Non-pigmented ciliary epithelial cell (primary cell): ENCODE measurements at places on chromosomes 2 and 18.

DNA sequence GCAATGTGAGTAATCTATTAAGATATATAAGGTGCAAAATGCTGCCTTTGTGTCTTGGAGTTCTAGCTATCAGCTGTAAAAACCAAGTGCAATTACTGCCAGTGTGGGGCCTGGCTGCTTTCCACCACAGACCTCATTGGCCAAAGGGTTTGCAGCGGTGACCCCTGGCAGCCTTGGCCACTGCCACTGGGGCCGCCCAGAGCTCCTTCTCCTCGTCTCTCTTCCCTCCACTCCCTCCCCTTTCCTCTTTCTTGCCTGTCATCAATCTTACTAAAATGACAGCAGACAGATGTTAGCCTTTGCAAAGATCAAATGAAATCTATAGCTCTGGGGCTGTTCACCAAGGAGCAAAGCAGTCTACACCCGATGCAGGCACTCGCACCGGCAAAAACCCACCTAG, 986.3 kb downstream of the BCL11A start:
- DNase-seq: no peak

DNA sequence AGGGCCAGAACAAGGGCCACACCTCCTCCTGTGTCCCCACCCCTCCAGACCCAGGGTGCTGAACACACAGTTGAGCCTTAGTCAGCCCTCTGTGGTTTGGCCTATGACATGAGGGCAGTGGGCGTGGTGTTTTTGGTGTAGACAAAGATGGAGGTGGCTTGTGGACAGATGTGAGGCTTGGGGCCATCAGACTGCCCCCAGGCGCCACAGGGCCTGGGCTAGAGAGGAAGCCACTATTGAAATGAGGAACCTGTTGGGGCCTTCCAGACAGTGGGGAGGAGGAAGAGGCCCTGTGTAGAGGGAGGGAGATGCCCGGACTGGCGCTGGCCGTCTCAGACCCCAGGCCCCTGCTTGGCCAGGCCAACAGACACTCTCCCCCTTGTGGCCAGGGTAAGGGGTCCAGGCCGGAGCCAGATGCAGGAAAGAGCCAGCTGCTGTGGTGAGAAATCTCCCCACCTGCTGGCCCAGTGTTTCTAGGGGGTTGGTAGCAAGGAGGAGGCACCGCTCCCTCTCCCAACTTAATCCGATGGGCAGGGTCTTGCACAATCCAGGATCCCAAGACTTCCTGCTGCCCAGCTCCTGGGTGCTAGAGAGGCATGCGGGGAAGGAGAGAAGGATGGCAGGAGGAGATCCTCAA, 53.8 kb downstream of the SMAD7 start:
- no peak for DNase-seq

- no peak for DNase-seq
Observed at GRCh38 chr2:236597629-236598028, 28.0 kb downstream of the ACKR3 start.

- DNase-seq: no peak
Observed at GRCh38 chr2:127811397-127812321, 688 bp upstream of the WDR33 start.
